ENCODE measurements at places on chromosomes 1 and 21.

GRCh38 chr1:65265651-65266351 lies 43.5 kb upstream of the DNAJC6 start:
- DNase-seq = peak; percentile 8

DNA sequence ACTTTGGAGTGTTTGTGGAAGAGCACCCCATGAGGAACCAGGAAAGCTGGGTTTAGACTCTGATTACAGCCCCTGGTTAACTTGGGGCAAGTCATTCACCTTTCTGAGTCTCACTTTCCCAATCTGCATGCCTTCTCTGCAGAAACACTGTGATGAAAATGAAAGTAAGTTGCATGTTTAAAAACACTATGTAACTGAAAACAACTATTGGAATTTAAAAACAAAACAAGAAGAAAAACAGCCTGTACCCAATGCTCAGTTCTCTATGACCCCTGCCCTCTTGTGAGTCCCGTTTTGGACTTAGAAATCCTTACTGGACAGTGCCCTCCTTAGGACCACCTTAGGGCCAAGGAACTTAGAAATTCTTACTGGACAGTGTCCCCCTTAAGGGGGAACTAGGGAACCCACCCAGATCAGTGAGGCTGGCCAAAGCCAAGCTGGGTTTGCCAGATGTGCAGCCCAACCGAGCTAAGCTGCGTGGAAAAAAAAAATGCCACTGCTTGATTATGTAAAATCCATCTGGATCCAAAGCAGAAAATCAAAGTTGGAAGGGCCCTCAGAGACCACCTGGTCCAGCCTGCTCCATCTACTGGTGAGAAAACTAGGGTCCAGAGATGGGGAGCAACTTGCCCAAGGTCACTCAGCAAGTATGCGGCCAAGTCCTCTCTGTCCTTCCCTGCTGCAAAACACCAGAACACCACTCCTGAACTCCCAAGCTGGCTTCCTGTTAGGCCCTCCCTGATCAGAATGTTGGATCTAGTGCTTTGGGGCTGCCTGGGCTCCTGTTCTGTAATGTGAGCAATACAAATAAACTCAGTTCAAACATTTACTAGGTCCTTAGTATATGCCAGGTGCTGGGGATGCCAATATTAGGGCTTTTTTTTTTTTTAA lies 77.7 kb downstream of the MRPL37 start:
- DNase-seq = no peak

GRCh38 chr1:29531596-29531995 lies 295.3 kb downstream of the PTPRU start:
- DNase-seq = no peak

- no peak for DNase-seq
Measured at GRCh38 chr1:31609514-31610118, 7.9 kb upstream of the HCRTR1 start.
